ENCODE measurements at places on chromosomes 2 and 18.
A peak's percentile ranks its signal among the peaks of the same experiment; 100 is the strongest.

DNA sequence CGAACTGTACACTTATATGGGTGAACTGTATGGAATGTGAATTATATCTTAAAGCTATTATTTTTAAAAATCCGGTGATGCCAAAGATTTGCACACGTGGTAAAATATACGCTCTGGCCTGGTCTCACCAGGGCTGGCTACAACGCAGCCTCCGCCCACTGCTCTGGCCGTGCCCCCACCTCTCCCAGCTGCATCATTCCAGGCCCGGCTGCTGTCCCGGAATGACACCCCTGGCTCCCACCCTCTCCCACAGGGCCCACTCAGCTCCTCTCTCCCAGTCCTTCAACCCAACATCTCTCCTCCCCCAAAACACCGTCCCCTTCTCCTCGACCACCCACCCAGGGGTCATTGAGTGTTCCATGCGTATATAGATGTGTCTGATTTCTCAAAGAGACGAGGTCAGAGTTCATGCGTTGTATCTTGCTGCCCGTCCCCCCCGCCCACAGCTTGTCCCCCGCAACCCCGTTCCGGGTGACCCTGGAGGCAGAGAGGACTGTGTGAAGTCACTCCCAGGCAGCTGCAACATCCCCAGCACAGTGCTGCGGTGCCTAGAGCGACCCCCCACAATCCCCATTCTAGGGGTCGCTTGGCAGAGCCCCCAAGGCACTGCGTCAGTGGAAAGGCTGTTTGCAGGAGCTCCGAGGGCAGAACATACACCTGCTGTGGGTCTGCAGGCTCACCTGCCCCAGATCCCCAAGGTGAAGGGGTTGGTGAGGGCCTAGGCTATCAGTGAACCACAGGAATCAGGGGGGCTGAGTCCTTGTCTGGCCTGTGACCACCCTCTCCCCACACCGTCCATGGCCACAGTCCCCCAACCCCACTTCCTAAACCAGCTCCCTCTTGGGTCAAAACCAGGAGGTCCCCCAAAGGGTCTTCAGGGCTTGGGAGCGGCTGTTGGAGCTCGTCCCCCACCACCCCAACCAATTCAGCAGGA is 13.3 kb downstream of the DNMT3A start:
- DNase-seq, result no peak

DNA sequence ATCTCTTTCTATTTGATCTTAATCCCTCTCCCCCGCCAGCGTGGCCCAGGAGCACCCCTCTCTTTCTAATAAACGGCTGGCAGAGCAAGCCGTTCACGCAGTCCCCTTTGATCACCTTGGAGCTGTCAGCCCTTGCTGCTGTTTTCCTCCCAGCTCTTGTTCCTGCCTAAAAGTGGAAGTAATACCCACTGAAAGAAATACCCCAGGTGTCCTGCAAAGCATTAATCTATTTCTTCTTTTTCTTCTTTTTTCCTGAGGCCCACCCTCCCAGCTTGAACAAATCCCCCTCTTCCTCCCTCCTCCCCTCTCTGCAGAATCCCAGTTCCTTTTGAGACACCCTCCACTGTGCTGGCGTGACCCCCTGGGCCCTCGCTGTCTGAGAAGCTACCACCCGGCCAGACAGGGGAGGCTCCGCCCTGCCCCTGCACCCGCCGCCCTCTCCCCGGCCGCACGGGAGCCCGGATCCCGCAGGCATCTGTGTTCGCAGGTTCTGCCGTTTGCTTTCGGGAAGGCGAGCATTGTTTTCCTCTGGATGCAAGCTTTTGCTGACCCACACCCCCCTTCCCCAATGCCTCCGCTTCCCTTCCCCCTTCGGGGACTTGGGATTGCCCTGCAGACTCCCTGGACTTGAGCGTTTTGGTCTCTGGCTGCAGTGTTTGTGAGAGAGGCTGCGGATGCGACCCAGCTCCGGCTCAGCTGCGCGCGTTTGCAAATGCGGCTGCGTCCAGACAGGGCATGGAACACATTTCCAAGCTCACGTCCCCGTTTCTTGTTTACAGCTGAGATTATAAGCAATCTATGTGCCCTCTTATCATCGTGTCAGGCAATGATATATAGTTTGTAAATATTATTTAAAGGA is 631.5 kb downstream of the NYAP2 start:
- peak; percentile 84 for DNase-seq

DNA sequence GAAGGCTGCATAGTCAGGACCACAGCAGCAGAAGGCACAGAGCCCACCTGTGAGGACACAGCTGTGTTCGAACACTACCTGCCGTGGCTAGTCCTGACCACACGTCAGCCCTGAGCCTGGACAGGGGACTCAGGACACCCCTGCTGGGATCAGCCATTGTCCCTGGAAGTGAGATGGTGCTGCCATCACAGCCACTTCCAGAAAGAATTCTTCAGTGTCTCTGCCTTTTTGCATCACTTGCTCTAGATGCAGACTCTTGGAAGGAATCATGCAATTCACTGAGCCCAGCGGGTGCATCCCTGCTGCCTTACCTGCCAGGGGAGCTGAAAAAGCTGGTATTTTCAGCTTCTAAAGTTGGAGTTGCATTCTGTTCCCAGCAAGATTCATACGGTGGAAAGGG is 49.3 kb downstream of the LAMA3 start:
- no peak for DNase-seq

GRCh38 chr2:9558948-9559381 is 3.3 kb upstream of the ADAM17 start:
- DNase-seq, result no peak

- DNase-seq, result no peak
Observed at GRCh38 chr2:104977958-104978357, 59.9 kb upstream of the MRPS9 start.

DNA sequence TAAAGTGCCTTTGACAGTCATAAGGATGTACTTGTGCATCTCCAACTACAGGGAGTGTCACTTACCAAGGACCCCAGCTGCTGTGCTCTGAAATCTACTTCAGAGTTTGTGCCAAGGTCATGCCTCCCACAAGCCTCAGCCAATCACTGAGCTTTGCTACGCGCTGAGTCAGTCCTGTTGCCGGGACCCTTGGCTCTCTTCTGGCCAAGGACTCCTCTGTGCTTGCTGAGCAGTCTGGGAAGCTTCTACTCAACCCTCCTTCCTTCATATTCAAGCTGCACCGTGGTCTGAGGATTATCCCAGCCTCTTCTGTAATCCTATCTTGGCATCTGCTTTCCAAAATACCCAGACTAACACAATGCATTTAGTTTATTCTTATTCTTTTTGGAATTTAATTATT is 398.9 kb upstream of the FANCL start:
- no peak for DNase-seq

GRCh38 chr18:48952287-48953103 is 1.7 kb upstream of the SMAD7 start:
- peak; percentile 84 for DNase-seq

DNA sequence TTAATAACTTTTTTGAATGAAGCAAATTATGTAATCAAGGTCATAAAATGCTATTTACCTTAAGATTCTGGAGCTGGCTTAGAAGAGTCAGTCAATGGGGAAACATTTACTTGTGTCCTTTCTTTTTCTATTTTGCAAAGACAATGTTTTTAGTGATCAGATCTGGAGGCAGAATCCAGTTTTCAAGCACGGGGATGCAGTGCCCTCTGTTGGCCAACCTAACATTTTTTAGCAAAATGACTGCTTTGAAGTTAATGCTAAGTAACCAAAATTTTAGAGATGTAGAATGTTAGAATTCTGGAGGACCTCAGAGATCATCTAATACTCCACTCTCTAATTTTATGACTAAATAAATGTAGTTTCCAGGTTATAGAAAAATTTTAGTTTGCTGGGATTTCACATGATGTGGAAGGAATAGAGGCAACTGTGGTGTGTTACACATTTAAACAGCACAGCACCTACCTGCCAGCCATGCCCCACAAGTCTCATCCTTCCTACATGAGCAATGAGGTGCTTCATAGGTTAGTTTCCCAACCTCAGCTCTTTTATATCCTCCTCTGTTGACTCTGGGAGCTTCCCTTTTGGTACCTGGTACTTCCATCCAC is 23.6 kb upstream of the SLC9A4 start:
- no peak for DNase-seq

GRCh38 chr18:58529714-58530354 is 99.1 kb downstream of the ALPK2 start:
- peak; percentile 63 for DNase-seq

DNA sequence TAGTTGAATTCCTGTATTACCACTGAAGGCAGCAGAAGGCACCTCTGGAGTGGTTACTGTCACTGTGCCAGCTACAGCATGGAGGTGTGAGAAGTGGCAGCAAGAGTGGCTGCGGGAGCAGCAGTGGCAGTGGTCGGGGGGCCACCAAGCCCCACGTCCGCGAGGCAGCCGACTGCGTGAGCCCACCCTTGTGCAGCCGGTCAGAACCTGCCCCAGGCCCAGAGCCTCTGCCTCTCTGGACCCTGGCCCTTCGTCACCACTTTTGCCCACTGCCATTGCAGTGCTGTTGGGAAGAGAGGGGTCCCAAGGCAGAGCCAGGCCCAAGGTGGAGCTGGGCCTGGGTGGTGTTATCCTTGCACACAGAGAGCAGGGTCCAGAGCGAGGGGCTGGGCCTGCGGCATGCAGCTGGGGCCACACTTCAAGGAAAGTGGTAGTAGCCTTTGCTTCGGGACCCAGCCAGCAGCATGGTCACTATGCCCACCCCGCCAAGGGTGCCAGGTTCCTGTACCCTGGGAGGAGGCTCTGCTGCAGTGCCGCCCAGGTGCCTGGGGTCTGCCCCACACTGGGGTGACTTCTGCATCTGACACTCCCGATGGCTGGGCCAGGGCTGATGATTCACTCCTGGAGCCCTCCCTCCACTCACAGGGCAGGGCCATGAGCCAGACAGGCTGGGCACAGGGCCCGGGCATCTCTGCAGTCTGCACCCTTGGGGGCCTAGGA is 450.1 kb upstream of the LRATD1 start:
- no peak for DNase-seq

- DNase-seq, result no peak
Observed at GRCh38 chr2:110834134-110834827, 101.9 kb downstream of the ACOXL start.

- peak; percentile 45 for DNase-seq
Observed at GRCh38 chr2:175418224-175418835, 236.8 kb upstream of the ATP5MC3 start.

- no peak for DNase-seq
Observed at GRCh38 chr2:57333221-57333620, 713.4 kb upstream of the VRK2 start.

- DNase-seq, result no peak
Observed at GRCh38 chr2:182522972-182523473, 96.2 kb upstream of the PDE1A start.

GRCh38 chr2:237600205-237600846 is 9.8 kb upstream of the RAB17 start:
- DNase-seq, result no peak

DNA sequence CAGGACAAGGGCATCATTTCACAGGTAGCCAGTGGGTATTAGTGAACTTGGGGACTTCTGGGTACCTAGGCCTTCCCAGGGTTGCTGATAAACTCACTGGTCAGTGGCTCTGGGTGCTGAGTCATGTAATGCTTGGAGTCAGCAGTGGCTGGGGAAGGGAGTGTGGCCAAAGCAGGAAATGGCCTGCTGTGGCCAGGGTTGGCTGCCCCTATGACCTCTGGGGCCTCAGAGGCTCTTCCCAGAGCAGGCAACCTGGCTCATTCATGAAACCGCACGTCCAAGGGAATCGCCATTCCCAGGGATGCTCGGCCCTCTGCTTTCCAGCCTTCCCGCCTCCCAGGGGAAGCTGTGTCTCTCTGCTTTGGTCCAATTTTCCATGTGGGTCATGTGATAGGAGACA is 294.9 kb downstream of the DYSF start:
- no peak for DNase-seq

- peak; percentile 85 for DNase-seq
Observed at GRCh38 chr18:61896757-61897156, 4.0 kb upstream of the RNF152 start.

GRCh38 chr2:42754021-42754775 is 9.7 kb downstream of the OXER1 start:
- DNase-seq, result no peak

DNA sequence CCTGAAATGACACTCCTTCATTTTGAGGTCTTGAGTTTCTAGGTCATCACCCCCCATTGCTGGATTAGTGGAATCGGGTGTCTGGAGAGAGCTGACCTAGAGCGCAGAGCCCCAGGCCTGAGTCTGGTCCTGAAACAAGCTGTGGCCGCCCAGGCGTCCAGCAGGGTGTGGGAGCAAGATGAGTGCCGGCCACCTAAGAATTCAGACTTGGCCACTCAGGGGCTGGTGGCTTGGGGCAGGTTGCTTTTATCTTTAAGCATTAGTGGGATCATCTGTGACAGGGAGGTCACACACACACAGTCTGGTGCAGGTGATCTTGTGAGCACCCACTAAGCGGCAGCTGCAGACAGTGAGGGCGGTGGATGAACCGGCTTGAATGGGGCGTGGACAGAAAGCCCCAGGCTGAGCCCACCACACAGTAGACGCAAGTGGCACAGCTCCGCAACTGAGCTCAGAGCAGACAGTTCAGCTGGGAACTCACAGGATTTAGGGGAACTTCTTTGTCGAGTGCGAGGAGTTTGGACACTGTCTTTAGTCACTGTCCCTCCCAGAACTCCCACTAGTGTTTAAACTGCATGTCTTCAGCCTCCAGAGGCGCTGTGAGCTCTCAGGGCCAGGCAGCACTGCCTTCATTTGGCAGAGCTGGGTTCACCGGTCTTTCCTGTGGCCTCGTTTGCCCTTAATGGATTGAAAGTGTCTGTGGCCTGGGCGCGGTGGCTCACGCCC is 21.5 kb downstream of the ITGB1BP1 start:
- no peak for DNase-seq

DNA sequence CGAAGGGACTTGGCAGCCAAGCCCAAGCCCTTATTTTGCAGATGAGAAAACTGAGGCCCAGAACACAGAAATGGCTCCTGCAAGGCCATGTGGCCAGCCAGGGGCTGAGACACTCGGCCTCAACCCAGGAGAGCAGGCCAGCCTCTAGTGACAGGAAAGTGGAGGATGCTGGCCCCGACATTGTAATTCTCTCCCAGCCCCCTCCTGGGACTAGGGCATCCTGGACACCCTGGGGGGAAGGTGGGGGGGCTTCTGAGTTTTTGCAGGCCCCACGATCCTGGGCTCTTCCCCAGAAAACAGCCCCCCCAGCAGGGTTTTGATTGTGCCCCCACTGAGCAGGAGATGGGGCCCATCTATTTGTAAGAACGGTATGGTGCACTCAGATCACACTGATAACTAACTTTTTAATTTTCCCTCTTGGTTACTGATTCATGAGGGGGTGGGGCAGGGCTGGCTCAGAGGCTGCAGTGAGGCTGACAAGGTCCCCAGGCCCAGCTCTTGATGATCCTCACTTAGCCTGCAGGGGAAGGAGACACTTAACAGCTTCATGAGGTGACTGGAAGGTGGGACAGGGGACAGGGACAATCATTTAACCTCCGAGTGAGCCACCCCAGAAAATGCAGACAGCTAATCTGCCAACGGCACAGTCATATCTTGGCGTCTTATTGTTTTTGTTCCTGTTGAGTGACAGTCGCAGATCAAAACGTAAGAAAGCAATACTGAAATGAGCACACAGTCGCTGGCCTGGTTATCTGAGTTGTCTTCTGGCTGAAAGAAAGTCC is 18.9 kb downstream of the SMAD7 start:
- DNase-seq, result peak; percentile 43

GRCh38 chr2:221085936-221086335 is 486.2 kb downstream of the EPHA4 start:
- no peak for DNase-seq

- DNase-seq, result peak; percentile 95
Observed at GRCh38 chr2:72012886-72013574, 134.6 kb downstream of the CYP26B1 start.

All from SK-N-DZ (cell line).